HAP-1 (cell line): ENCODE measurements at places on chromosomes 12 and 14.

- DNase-seq = no peak
Measured at GRCh38 chr14:106235356-106236159, 709.2 kb downstream of the TMEM121 start.

DNA sequence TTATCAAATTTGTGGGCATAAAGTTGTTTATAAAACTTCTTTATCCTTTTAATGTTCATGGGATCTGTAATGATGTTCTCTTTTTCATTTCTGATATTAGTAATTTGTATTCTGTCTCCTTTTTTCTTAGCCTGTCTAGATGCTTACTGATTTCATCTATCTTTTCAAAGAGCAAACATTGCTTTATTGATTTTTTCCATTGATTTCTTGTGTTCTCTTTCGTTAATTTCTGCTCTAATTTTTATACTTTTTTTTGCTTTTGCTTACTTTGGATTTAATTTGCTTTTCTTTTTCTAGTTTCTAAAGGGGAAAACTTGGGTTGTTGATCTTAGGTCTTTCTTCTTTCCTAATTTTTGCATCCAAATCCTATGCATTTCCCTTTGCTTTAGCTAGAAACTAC, 42.5 kb downstream of the CRADD start:
- DNase-seq = no peak

- peak; percentile 43 for DNase-seq
Measured at GRCh38 chr12:79071498-79071897, 206.9 kb downstream of the SYT1 start.

DNA sequence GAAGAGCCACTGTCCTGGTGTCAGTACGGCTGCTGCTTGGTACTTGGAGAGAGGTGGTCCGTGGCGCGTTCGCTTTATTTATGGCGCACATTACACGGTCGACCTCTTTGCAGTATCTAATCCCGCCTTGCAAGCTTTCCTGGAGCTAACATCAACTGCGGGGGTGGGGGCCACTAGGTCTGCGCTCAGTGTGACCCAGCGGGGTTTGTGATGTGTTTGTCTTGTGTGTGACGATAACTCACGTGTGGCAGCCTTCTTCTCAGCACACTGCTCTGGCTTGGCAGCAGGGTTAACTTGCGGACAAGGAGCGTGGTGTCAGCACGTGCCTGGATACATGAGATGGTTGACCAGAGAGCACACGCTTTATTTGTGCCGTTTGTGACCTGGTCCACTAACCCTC, 122.2 kb upstream of the RTL1 start:
- DNase-seq = no peak

DNA sequence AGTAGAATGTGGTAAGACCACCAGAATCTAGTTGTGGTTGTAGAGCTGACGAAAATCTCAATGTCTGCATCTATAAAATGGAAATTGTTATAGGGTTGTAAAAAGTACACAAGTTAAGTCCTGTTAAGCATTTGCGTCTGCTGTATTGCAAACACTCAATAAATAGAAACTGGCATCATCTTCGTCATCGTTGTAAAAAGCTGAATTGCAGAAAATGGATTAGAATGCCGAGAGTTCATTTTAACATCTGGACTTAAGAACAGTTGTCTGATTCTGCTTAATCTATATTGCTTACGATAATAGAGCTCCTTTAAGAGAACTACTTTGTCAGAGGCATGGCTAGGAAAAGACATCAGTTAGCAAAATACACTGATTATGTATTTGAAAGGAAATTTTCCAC, 33.2 kb downstream of the KCNMB4 start:
- no peak for DNase-seq

DNA sequence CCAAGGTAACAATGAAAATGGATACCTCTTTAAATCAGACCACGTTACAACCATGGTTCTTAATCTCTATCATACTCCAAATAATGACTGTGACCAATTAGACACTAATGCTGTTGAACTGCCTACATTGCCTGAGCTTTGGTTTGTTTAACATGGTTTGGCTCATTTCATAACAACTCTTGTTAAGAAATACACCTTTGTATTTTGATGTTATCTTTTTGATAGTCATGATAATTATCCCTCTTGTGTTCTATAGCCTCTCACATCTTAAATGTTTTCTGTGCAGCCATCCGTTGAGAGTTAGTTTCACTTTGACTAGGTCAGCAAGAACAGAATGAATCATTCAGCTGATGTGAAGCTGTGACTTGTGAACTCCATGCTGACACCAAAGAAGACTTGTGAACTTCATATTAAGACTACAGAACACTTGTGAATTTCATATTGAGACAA, 75.5 kb upstream of the RERGL start:
- peak; percentile 15 for DNase-seq

DNA sequence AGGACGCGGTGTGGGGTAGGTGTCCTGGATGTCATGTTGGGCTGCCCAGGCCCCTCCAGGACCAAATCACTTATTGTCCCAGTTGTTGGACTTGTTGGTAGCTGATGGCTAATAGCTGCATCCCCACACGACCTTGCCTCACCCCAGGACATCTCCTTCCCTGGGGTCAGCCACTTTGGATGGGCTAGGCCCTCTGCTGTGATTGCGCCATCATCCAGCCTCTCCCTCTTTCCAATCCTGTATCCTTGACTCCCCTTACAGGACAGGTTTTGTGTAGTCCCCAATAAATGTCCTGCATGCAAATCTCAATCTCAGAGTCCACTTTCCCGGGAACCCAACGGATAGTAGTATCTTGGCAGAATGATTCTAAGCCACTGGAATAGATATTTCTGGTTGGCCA, 43.4 kb upstream of the CHST11 start:
- no peak for DNase-seq

DNA sequence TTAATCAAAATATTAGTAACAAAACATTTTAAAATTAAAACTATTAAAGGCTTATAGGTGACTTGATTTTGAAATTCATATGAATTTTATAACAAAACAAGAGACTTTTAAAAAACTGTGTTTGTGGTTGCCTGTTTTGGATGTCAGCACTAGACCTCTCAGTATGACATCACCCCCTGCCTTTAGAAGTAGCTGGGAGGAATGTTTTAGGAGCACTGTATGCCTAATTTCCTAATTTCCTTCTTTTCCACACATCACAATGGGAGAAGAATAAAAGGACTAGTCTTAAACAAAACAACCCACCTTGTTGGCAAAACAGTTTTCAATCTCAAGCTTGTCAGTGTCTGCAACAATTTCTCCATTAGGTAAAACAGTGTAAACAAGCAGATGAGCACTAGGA, 48.1 kb upstream of the PZP start:
- no peak for DNase-seq

- no peak for DNase-seq
Measured at GRCh38 chr12:105355752-105356151, 25.3 kb downstream of the C12orf75 start.

- DNase-seq = no peak
Measured at GRCh38 chr12:98417266-98417665, 98.1 kb upstream of the TMPO start.

DNA sequence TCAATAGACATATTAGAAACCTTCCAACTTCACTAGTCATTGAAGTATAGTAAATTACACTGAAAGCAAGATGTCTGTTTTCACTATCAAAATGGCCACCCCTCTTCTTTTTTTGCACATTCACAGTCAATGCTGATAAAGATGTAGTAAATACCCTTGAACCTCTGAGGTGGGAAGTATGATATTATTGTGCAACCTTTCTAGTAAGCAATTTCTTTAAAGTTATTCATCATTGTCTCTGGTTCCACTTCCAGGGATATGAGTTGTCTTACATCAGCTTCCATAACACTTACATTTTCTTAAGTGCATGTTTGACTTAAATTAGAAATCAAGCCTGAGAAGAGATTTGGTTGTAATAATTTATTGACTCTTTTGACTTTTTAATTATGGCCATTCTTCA, 453.9 kb upstream of the MGAT4C start:
- DNase-seq = no peak

DNA sequence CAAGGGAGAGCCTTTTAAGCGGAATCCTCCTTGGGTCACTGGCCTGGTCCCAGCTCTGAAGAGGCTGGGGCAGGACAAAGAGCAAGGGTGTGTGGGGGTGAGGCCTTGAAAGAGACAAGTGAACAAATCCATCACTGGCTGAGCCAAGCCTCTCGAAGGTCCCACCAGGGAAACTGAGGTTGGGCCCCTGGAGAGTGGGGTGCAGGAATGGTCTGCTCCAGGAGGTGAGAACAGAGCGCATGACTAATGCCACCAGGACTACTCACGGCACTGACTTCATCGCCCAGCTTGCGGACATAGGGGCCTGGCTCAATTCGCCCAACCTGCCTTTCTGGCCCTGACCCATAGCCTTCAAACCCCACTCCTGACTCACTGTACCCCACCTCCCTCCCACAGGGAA, 19.2 kb upstream of the DEGS2 start:
- no peak for DNase-seq

- DNase-seq = no peak
Measured at GRCh38 chr12:104524034-104524832, 67.5 kb downstream of the CHST11 start.

DNA sequence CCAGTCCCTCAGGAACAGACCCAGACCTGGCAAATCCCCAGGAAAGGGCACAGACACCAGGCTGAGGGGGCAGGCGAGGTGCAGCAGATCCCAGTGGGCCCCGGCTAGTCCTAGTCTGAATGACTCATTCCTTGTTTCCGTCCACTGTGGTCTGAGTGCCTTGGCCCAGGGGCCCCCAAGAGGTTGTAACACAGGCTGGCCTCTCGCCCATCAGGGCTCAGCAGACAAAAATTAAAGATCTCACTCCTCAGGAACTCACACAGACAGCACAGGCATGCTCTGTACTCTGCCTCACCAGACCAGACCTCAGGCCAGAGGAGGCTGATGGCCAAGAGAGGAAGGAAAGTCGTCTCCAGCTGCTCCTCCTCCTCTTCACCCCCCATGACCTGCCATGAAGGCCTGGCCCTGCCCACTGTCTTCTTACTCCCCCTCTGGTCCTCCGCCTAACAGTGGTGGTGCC, 7.7 kb upstream of the LTBP2 start:
- DNase-seq = no peak

DNA sequence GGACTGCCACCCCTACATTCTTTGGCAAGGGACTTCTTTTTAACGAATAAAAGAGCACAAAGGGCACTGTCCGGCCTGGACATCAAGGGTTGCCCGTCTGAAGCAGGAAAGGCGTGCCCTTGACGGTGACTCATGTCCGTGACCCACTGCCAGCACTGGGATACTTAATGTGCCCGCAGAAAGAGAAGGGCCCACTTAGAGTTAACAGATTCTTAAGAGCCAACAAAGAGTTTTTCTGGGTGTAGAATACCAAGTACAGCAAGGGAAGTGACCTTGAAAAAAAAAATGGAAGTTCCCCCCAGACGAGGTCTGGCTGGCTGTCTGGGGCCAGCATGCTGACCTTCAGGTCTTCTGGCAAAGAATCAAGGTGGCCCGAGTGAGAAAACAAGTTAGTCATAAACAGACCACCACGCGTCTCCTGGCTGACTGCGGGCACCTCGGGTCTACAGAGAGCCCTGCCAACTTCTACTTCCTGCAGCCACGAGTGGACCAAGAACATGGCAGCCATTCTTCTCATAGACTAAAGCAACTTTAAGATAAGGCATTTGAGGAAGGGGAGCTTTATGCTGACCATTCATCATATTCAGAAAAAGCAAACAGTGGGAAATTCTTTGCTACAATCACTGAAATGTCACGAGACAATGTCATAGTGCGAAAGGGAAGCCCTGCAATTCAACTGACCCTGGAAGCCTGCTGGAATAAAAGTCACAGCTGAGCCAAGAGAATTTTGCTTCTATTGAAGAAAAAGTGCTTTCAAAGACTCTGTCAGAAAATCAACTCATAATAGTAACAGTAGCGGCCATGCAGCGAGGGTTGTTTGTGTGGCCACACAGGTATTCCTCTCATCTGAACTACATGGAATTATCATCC, 10.5 kb upstream of the SELPLG start:
- no peak for DNase-seq

DNA sequence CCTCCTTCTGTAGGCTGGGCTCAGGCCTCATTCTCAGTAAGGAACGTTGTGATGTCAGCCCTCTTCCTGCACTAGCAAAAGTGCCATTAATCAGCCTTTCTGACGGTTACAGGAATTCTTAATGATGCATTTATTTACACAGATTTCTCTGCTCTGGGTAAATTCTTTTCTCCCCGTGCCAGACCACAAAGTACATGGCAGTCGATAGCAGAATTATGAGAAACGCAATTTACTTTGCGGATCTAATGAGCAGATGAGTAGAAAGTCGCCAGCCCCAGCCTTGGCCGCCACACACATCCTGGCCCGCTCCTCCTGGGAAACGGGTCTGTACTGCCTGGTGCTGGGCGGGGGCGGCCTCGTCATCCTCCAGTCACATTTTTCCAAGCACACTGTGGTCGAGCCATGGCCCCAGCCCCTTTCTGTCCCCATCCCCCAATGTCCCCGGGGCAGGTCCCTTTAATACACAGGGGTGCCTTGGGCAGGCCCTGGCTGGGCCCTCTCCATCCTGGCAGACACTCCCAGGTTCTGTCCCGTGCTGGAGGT, 25.9 kb downstream of the NOC4L start:
- DNase-seq = no peak

- no peak for DNase-seq
Measured at GRCh38 chr14:71692496-71692895, 239.7 kb upstream of the RGS6 start.

DNA sequence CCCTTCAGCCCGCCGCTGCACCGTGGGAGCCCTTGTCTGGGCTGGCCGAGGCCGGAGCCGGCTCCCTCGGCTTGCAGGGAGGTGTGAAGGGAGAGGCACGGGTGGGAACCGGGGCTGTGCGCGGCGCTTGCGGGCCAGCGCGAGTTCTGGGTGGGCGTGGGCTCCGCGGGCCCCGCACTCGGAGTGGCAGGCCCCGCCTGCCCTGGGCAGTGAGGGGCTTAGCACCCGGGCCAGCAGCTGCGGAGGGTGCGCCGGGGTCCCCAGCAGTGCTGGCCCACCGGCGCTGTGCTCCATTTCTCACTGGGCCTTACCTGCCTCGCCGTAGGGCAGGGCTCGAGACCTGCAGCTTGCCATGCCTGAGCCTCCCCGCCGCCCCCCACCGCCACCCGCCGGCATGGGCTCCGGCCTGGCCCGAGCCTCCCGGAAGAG, 21.4 kb downstream of the TMEM121 start:
- no peak for DNase-seq

DNA sequence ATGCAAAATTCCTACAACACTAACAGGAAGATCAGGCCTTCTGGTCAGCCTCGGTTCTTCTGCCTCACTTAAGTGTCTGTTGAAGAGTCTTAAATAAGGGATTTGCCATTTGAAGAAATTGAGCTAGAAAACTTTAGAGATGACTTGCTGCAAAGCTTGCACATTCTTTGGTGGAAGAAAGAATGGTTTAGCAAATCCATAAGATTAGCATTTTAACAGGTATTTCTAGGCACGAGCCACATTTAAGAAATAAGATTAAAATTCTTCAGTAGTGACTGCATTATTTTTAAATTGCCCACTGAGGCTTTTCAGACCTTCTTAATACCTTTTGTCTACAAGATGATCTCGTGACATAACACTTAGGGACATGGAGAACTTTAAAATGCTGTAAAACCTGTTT, 327.1 kb downstream of the TMEM117 start:
- DNase-seq = peak; percentile 78
